ENCODE measurements at places on chromosomes 2 and 18. TPM values are rescaled to one million over a fixed set of nuclear protein-coding genes. Genes with fewer than 3 reads are reported as not detected.

Gene RAPGEF4
- 1.9 TPM for total RNA-seq

Gene FBXO15
- total RNA-seq = 1.1 TPM

Gene KCNS3
- 0.43 TPM for total RNA-seq

Gene AGXT
- not detected for total RNA-seq

Gene GCG
- total RNA-seq = 0.14 TPM

Gene NTSR2
- not detected for total RNA-seq

Gene SLC38A11
- total RNA-seq = 0.55 TPM

All from smooth muscle cell of bladder (primary cell).